ENCODE measurements at places on chromosomes 16 and 17.

GRCh38 chr17:68501074-68501473 lies 11.2 kb upstream of the PRKAR1A start:
- DNase-seq: no peak

GRCh38 chr17:47687748-47688147 lies 6.2 kb upstream of the TBKBP1 start:
- no peak for DNase-seq

GRCh38 chr16:53374800-53375199 lies 59.5 kb upstream of the RBL2 start:
- no peak for DNase-seq

DNA sequence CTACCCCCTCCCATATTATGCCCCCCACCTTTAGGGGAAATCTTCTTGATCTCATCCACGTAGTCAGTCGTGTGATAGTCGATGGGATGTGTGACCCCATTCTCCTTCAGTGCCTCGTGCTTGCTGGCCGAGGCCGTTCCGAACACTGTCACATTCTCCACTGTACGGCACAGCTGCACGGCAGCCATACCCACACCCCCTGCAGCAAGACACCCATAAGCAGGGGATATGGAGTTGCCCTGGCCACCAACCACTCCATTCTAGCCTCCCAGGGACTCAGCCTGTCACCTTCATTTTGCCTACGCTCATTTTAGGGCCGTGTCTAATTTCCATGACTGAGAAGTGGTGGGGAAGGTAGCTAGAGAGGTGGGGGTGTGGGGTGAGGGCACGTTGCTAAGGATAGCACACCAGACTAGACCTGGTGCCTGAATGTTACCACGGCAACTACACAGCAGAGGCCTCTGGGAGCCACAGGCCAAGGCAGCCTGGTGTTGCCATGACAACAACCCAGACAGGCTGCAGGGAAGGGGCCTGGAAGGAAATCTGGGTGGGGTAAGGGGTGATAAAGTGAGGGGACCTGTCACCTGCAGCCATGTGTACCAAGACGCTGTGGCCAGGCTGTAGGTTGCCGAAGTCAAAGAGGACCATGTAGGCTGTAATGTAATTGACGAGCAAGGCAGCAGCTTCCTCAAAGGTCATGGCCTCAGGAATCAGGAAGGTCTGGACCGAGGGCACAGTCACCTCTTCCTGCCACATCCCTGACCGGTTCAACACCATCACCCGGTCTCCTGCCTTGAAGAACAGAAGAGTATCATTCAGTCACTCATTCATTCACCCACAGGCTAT lies 4.0 kb downstream of the VAT1 start:
- DNase-seq: no peak

DNA sequence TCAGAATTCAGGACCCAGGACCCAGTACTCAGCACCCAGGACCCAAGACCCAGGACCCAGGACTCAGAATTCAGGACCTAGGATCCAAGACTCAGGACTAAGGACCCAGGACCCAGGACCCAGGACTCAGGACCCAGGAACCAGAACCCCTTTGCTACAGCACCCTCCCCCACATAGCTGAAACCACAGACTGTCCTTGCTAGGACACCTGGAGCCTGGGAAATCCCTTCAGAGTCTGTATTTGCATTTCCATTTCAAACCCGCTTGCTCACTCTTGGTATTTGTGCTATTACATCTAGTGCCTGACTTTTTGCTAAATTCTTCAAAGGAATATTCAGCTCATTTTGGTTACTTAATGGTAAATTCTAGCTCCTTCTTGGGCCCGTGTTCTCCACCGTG lies 275.8 kb upstream of the MAF start:
- no peak for DNase-seq

- no peak for DNase-seq
Measured at GRCh38 chr17:34246881-34247280, 8.2 kb upstream of the CCL2 start.

- no peak for DNase-seq
Measured at GRCh38 chr16:88580371-88580770, 10.2 kb downstream of the ZC3H18 start.

DNA sequence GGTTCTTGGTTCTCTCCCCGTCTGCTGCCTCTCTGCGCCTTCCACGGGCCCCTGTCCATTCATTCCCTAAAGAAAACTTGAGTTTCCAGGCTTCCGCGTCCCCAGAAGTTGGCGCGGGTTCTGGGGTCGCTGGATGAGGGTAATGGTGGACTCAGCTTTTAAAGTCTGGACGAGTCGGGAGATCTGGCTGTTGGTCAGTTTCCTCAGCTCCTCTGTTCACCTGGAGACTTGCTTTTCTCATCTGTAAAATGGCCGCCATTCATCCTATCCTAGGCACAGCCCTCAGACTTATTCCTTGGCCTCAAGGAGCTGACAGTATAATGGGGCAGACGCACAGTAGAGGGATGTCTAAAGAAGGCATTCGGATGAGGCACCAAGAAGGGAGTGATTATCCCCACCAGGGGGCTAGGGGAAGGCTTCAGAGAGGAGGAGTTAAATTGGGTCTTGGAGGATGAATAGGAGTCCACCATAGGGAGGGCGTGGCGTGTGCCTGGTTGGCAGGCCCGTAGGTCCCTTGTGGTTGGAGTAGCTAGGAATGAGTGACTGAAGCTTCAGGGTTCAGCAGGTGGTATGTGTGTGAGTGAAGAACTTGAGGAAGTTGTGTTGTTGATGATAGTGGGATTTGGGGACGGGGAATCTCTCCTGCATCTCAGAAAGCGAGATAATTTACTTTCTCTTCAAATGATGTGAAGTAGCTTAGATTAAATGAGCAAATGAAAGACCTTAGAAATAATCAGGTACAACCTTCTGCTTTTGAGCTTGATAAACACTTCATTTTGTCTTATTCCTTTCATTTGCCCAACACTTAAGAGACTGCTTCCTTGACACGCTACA lies 652 bp downstream of the VPS35L start:
- DNase-seq: no peak

- no peak for DNase-seq
Measured at GRCh38 chr17:45432405-45433158, at the start of gene ARHGAP27. ARHGAP27 (minus strand) TSS chr17:45432870; CDS start chr17:45430279, 2,591 bp downstream.

GRCh38 chr17:77531641-77532040 lies 390.9 kb downstream of the SEC14L1 start:
- DNase-seq: no peak

DNA sequence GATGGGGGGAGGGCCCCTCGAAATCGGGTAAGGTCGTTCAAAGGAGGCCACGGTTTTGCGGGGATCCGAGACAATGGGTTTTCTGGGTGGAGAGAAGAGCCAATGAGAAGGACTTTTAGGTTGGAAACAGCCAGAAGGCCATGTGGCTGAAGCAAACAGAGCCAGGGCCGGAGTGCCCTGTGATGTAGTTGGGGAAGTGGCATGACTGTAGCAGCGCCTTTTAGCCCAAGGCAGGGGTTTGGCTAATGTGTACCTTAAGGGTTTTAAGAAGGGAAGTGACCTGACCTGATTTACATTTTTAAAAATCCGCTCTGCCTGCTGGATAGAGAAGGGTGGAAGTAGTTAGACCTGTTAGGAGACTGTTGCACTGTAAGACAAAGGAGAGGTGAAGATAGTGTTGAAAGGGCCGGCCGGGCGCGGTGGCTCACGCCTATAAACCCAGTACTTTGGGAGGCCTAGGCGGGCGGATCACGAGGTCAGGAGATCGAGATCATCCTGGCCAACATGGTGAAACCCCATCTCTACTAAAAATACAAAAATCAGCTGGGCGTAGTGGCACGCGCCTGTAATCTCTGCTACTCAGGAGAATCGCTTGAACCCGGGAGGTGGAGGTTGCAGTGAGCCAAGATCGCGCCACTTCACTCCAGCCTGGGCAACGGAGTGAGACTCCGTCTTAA lies 1.0 kb downstream of the LYRM1 start:
- DNase-seq: no peak

DNA sequence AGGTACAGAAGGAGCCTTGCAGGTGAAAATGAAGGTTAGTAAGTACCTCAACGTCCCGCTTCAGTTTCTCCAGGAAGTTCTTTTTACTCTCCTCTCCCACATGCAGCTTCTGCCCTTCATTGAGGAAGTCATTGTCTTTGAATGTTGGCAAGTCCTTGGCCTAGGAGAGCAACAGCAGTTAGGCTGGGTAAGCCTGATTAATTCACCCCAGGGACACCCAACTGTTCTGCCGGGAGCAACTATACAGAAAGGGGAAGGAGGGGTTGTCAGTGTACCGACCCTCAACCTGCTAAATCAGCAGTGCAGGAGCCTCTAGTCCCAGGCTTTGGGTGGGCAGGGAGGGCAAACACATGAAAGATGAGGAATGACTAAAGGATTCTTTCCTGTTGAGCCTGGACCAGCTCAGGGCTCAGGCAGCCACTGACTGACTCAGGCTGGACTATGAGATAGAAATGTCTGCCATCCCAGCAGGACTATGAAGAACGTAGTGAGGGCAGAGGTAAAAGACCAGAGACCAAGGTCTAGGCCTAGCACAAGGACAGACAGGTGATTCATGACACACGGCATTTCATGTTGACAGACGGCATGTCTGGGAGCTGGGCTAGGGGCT lies 21.6 kb downstream of the PIP4K2B start:
- no peak for DNase-seq

- DNase-seq: no peak
Measured at GRCh38 chr17:46028374-46028773, 29.3 kb downstream of the STH start.

- no peak for DNase-seq
Measured at GRCh38 chr17:44221862-44222111, 2.3 kb upstream of the UBTF start.

DNA sequence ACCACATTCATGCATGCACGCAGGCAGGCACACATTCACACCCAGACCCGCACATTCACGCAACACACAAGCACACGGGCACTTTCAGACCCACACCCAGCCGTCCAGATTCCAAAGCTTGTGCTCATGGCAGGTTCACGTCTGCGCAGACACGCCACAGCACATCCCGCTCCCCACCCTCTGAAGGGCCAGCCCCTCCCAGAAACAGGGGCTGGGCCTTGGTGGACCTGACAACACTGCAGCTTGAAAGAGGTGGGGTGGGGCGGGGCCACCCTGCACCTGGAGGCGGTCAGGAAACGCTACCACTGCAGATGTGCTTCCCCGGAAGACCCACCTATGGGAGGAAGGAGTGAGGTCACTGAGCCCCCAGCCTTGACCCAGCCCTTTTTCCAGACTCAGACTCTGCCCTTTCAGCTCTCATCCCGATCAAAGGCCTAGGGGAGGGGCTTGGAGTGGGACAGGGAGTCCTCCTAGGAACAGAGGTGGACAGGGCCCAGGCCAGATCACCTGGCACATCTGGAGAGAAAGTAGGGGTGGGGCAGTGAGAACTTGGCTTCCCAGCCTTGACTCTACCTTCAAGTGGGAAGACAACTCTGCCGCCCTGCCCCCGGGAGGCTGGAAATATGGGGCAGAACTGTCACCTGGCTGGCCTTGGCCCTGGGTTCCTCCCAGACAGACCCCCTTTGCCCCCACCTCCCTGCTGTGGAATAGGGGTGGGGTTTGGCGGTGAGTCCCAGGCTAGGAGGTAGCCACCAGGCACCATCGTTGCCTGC lies 11.0 kb downstream of the P3H4 start:
- no peak for DNase-seq

GRCh38 chr17:39625198-39625785 lies 1.5 kb upstream of the PPP1R1B start:
- no peak for DNase-seq

- DNase-seq: no peak
Measured at GRCh38 chr17:44977814-44978550, 9.9 kb upstream of the C1QL1 start.

DNA sequence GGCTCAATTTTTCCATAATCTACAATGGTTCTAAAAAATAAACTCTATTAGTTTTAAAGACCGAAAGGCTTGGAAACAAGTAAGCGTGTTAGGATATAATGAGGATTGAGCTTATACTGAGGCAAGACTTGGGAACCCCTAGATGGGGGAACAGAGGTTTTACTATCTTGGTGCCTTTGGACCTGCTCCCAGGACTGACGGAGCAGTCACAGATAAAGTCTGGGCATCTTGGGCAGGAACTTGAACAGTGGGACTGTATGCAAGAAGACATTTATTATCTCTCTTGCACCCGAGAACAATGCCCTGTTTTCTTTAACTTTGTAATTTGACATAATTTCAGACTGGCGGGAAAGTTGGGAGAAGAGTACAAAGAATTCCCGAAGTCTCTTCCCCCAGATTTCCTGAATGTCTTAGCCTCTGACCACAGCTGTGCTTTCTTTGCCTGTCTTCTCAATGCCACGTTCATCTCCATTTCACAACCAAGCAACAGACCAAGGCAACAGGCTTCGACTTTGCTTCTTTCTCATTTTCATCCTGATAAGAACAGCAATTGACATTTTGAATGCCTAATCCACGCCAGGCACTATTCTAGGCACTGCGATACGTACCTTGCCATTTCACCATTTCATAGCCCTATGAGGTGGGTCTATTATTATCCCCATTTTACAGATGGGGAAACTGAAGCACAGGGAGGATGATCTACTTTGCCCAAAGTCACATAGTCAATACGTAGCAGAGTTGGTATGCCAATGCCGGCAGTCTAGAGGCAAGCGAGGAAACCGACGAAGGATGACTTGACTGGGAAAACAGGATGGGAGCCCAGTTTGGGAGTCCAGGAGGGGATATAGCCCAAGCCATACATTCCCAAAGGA lies 3.0 kb upstream of the IL4R start:
- DNase-seq: no peak

Measured in brain pericyte (primary cell).